ENCODE measurements at places on chromosomes 16 and 17.
A peak's percentile ranks its signal among the peaks of the same experiment; 100 is the strongest.

DNA sequence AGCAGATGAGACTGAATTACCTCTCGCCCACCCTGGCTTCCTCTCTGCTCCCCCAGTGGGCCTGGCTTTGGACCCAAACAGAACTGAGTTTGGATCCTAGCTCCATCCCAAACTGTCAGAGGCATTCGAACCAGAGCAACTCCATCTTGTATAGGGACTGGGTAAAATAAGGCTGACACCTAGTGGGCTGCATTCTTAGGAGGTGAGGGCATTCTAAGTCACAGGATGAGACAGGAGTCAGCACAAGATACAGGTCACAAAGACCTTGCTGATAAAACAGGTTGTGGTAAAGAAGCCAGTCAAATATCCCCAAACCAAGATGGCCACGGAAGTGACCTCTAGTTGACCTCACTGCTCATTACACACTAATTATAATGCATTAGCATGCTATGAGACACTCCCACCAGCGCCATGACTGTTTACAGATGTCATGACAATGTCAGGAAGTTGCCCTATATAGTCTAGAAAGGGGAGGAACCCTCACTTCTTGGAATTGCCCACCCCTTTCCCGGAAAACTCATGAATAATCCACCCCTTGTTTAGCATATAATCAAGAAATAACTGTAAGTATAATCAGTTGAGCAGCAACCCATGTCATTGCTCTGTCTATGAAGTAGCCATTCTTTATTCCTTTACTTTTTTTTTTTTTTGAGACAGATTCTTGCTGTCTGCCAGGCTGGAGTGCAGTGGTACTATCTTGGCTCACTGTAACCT, 44.4 kb downstream of the LYRM1 start:
- no peak for DNase-seq

- DNase-seq = no peak
Observed at GRCh38 chr17:5672141-5672540, 87.8 kb upstream of the NLRP1 start.

- DNase-seq = no peak
Observed at GRCh38 chr17:31462261-31462660, 70.8 kb downstream of the RAB11FIP4 start.

DNA sequence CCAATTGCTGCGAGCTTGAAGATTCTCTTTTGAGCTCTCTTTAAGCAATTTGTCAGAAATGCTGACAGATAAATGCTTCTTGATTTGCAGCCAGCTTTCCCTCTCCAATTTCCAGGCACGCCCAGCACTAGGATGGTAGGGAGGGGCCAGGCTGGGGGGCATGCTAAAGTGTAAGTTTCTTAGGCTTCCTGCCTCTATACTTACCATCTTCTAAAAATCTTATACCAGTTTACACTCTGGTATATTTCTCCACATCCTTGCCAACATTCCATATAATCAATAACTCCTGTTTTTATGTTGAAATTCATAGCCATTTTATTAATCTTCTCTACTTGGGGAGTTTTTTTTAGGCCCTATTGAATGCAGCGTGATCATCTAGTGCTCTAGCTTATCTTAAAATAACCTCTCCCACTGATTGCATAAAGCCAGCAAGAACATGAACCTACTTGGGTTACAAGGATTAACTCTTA, 17.5 kb downstream of the ACSF2 start:
- no peak for DNase-seq

GRCh38 chr17:3965118-3965800, 1.0 kb upstream of the ATP2A3 start:
- no peak for DNase-seq

- DNase-seq = no peak
Observed at GRCh38 chr16:621526-622105, 9.2 kb upstream of the WFIKKN1 start.

GRCh38 chr17:37466471-37466870, 23.2 kb upstream of the DUSP14 start:
- DNase-seq = no peak

GRCh38 chr17:21511363-21512195, 135.4 kb downstream of the KCNJ12 start:
- peak; percentile 21 for DNase-seq

Data from AG04450 (cell line).